ENCODE measurements at places on chromosomes 4 and X.

DNA sequence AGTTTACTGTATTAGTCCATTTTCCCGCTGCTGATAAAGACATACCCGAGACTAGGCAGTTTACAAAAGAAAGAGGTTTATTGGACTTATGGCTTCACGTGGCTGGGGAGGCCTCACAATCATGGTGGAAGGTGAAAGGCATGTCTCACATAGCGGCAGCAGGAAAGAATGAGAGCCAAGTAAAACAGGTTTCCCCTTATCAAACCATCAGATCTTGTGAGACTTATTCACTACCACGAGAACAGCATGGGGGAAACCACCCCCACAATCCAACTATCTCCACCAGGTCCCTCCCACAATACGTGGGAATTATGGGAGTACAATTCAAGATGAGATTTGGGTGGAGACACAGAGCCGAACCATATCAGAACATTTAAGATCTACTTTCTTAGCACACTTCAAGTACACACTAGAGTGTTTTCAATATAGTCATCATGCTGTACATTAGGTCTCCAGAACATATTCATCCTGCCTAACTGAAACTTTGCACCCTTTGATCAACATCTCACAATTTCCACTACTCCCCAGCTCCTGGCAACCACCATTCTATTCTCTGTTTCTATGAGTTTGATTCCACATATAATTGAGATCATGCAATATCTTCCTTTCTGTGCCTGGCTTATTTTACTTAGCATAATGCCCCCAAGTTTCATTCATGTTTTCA, 341.0 kb downstream of the ARHGAP24 start:
- DNase-seq: no peak

GRCh38 chrX:39974270-39974669, 123.5 kb downstream of the BCOR start:
- peak; percentile 10 for DNase-seq

GRCh38 chrX:55754861-55755294, 37.3 kb downstream of the RRAGB start:
- no peak for DNase-seq

- no peak for DNase-seq
Measured at GRCh38 chr4:2592572-2592971, 56.1 kb downstream of the FAM193A start.

GRCh38 chr4:11597506-11597905, 168.8 kb upstream of the HS3ST1 start:
- DNase-seq: peak; percentile 33

DNA sequence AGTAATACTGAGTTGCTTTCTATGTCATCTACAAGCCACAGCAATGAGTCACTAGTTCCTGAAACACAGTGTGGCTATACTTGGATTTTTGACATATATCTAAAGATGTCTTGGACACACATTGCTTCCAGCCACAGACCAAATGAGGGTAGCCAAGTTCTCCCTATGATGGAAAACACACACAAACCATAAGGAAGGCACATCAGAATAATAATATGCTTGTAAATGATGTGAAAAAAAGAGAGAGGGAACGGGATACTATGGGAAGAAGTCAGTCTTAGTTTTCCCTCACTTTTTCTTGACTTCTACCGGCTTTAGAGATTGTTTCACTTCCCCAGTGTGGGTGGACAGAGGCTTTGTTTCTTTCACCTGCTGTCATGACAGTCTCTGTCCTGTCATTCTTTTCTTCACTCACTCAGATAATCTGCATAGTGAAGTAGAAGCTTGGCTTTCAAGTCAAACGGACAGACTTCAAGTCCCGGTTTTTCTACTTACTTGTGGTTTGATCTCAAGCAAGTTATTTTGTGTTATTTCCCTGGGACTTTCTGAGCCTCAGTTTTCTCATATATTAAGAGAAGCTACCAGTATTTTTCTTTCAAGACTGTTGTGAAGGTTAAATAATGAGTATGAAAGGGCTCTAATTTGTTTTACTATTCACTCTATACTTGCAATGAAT, 34.7 kb downstream of the P2RY10 start:
- no peak for DNase-seq

Measured in NCI-H1417 treated with DMSO at 0.1 percent for 48 hours (cell line).